ENCODE measurements at places on chromosomes 16 and 17.

- no peak for DNase-seq
These were observed 149.9 kb downstream of the NPIPB5 start for GRCh38 chr16:22660441-22661160.

DNA sequence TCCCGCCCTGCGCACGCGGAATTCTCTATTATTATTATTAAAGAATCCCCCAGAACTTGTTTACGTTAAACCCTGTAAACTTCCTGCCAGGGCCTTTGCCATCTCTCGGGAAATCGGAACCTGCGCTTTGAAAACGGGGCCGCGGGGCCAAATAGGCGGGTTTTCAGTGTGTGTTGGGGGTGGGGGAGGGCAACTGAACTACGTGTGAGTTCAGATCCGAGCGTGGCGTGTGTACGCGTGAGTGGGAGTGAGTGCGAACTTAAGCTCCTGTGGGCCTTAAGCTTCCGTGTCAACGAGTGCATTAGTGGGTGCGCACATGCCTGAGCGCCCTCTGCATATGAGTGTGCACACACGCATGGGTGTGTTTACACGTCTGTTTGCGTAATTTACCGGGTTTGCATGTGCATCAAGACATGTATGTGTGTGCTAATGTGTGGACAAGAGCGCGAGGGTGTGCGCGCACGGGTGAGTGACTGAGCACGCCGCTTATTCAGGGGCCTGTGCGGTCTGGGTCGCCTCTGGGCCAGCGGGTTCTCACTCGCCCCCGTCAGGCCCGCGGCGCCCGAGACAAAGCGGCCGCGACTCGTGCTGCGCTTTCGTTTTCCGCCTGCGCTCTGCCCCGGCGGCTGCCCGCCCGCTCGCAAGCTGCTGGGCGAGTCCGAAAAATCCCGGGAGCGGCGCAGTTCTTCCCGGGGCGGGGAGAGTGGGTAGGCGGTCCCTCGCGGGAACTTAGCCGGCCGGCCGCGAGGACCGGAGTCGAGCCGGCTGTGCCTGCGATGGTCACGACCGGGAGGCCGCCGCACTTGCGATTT lies 1.2 kb upstream of the FOXF1 start:
- peak; percentile 80 for DNase-seq

DNA sequence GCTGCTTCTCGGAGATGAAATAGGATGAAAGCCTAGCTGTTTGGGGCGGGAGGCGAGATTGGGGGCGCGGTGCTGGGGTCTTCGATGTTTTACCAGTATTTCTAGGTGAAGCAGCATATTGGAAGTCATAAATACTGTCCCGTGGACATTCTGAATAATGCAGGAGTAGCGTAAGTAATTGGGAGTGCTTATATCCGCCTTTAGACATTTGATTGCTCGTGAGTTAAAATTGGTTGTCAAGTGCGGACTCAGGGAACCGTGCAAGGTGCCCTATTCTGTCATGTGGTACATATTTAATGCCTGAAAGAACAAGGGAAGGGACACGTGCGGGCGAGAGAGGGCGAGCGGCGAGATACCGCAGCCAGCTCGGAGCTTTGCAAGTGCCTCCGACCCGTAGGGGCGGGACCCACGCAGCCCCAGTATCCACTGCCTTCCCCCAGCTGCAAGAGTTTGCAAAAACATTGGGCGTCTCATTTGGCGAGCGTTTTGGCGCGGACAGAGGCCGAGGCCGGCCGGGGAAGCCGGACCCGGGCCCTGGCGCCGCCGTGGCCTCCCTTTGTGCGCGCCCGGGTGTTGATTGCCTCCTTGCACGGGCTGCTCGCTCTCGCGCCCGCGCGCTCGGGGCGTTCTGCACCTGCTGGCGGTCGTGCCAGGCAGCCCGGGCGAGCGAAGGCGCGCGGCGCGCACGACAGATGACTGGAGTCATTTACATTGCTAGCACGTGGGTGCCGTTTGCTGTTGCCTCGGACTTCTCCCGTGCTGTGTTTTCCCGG lies 849.8 kb upstream of the RBFOX1 start:
- DNase-seq, result no peak

DNA sequence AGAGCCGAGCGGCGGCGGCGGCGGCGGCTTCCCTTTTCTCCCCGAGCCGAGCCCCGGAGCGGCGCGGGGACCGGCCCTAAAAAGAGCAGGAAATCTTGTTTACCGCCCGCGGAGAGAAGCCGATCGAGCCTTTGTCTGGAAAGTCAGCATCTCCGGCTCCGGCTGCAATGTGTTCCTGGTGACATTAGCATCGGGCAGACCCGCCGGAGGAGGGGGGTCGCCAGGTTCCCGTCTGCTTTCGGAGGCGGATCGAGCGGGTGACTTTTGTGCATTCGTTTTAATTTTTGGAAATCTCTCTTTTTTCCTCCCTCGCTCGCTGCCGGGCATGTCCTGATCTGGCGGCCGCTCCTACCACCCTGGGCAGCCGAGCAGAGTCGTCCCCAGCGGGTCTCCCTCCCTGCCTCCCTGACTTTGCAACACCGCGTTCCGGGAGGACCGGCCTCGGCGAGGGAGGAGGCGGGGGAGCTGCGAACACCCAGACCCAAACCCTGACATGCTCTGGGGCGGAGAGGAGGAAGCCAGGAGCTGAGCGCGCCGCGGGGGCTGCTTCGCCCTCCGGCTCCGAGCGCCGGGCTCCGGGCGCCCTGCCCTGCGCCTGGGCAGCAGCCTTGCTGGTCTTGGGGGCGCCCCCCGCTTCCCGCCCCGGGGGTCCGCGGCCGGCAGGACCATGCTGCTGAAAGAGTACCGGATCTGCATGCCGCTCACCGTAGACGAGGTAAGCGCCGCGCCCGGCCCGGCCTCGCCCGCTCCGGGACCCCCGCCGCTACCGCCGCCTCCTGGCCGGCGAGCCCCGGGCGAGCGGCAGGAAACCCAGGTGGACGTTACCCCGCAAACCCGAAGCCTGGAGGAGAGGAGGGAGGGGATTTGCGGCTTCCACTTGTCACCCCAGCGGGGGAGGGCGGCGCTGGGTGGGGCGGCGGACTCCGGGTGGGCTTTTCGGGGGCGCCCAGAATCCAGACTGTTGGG lies 690 bp downstream of the PITPNC1 start:
- DNase-seq, result peak; percentile 86

DNA sequence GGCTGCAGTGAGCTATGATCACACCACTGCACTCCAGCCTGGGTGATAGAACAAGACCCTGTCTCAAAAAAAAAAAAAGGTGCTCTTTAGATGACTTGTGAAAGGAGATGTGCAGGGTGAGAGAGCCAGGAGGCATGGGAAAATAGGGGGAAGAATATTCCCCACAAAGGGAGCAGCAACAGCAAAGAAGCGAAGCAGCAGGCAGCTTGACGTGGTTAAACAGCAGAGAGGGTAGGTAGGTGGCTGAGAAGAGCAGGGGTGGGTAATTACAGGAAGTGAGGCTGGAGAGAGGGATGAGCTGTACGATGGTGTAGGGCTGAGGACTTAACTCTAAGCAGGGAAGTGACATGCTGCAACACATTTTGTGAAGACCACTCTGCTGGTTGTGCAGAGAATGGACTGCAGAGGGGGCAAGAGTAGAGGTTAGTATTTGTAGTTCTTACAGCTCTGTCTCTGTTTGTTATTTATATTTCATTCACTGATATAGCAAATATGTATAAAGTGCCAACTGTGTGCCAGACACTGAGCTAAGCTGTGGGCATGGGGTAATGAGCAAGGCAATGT lies 1.6 kb downstream of the HEATR3 start:
- DNase-seq, result peak; percentile 53

DNA sequence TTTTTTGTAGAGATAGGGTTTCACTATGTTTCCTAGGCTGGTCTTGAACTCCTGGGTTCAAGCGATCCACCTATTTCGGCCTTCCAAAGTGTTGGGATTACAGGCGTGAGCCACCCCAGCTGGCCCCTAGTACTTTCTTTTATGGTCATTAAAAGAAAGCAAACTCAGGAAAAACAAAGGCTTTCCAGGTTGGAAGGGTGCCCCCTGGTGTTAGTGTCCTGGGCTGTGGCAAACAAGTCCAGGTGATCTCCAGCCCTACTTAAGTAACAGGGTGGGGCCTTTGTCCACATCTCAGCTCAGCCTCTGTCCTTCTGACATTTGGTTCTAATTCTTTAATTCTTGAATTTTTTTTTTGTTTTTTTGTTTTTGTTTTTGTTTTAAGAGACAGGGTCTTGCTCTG lies 6.9 kb downstream of the IGFBP4 start:
- DNase-seq, result peak; percentile 49
